ENCODE measurements at places on chromosomes 11 and 22.

DNA sequence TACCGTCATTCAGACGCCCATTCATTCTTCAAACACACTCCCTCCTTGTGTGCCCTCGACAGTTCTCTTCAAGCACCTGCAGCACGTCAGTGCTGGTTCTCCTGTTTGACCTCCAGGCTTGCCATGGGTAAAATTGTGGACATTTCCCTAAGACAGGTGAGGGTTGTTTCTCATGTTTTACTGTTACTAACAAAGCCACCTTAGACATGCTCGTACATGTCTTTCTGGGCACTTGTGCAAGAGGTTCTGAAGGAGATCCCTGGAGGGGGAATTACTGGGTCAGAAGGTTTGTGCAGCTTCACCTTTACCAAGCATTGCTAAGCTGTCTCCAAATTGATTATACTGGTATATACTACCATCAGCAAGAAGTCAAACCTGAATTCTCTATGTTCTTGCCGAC is 189.7 kb upstream of the TMEM45B start:
- no peak for DNase-seq

- peak; percentile 30 for DNase-seq
These were observed at the start of gene RFPL2 for GRCh38 chr22:32204856-32205722. RFPL2 (minus strand) TSS chr22:32205073; CDS start chr22:32202451, 2,622 bp downstream.

DNA sequence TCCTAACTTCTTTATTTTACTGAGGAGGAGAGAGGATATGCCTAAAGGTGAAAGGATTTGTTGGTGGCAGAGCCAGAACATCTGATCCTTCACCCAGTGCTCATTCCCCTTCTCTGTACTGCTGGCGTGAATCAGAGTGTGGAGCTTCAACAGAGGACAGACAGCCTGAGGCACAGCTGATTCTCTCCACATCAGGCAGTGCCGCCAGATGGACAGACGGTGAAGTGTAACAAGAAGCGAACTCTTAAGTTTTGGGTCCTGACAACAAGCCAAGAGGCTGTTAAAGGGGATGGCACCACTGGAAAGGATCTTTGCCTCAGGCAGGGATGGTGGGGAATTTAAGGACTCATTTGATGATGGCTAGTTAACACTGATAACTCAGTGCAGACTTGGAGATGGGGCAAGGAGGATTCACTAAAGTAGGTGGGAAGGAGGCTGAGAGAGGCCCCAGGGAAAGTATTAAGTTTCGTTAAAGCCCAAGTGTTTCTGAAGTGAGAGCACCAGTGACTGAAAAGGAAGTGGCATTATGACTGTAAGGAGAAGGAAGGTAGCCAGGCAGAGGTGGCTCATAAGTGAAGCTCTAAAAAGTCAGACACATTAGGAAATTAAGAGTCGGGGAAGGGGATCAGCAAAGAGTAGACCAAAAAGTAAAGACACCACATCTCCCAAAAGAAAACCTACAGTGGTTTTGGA is 81.3 kb downstream of the CLPB start:
- DNase-seq, result peak; percentile 89

GRCh38 chr22:24744638-24745037 is 29.9 kb downstream of the PIWIL3 start:
- no peak for DNase-seq

- peak; percentile 53 for DNase-seq
These were observed 839 bp downstream of the CBY1 start for GRCh38 chr22:38657045-38657909.

GRCh38 chr11:117610045-117610444 is 187.0 kb downstream of the DSCAML1 start:
- no peak for DNase-seq

- no peak for DNase-seq
These were observed 6.5 kb downstream of the PRDM11 start for GRCh38 chr11:45152740-45153595.

GRCh38 chr11:32256466-32256865 is 165.6 kb downstream of the RCN1 start:
- no peak for DNase-seq

GRCh38 chr11:44112091-44112821 is 16.8 kb downstream of the EXT2 start:
- peak; percentile 85 for DNase-seq

DNA sequence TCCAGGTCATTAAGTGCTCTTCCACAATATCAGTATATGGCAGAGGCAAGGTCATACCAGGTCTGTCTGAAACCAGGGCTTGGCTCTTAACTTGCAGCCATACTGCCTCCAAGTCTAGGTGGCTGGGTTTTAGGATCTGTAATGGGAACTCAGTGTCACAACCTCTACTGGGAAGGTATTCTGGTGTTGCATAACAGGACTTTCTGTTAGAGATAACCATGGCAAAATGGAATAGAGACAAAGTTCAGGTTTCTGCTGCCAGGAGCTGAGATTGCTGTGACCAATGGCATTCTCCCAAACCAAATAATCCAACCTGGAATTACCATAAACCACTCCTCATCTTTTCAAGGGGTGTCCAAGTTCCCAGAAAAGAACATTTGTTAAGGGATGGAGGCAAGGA is 6.8 kb upstream of the SAA1 start:
- no peak for DNase-seq
